ENCODE measurements at places on chromosomes 11 and 22.
A peak's percentile ranks its signal among the peaks of the same experiment; 100 is the strongest.

GRCh38 chr11:47236482-47236881, 12.1 kb downstream of the ACP2 start:
- no peak for DNase-seq

- peak; percentile 16 for DNase-seq
Observed at GRCh38 chr11:112718483-112718882, 242.7 kb upstream of the NCAM1 start.

DNA sequence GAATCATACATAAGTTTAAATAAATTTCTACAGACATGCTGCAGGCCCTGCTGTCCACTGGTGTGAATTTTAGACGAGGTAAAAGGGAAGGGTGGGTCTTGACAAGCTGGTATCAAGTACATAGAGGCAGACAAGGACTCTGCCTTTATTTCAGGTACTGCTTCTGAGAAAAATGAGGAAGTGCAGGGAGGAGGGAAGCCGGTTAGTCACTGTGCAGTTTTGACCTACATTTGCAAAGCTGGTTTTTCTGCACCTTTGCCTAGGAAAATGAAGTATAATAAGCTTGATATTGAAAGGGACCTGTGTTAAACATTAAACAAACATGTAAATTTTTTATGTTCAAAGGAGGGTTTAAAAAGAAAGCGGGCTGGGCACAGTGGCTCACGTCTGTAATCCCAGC, 24.6 kb downstream of the TMEM45B start:
- no peak for DNase-seq

DNA sequence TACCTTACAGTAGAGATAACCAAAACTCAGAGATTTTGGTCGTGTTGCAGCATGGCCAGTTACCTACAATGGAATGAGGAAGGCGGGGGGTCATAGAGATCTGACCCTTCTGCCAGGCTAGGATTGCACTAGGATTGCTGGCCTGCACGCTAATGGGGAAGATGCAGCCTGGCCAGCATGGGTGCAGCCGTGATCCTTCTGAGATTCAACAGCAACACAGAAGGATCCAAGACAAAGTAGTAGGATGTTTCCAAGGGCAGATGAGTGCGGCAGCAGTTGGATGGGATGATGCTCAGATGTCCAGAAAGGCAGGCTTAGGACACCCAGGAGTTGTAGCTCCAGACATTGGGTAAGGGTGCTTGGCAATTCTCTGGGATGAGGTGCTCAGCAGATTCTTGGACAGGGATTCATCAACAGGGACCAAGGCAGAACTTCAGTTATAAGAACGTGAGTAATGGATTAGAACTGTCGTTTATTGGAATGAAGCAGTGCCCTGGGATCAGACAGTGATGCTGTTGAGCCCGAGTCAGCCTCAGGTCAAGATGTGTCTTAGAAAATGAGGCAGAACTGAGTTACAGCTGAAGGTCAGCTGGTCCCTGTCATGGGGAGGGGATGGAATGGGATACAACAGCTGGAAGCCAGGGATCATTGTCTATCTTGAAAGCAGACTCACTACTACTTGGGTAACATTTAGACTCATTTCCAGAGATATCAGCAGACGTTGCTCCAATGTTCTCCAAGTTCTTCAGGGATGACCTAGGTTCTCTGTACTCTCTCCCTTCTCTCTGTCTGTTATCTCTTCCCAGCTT, 71.0 kb downstream of the PARVA start:
- DNase-seq: peak; percentile 12

DNA sequence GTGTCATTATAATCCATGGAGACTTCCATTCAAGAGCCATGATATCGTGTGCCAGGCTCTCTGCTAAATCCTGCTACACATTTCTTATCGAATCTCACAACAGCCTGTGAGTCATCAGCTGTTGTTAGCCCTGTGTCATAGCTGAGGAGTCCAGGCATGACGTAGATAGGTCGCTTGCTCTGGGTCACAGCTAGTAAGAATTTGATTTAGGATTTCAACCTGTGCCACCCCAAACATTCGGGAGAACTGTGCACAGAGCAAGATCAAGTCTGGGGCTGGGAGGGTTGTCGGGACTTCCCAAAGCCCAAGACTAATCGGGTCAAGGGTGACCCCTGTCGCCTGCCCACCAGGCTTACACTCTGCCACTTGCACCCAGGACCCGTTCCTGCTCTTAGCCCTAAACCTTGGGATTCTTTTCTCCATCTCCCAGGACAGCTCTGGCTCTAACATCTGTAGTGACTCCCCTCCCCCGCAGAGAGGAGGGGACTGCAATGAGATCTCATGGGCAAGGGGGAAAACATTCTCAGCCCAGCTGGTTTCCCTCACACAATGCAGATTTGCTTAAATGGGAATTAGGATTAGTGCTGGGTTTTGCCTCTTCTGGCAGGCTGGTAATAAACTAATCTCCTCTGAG, 34.3 kb downstream of the TSPAN18 start:
- DNase-seq: peak; percentile 85

- DNase-seq: no peak
Observed at GRCh38 chr22:30252411-30253204, 6.0 kb upstream of the LIF start.

DNA sequence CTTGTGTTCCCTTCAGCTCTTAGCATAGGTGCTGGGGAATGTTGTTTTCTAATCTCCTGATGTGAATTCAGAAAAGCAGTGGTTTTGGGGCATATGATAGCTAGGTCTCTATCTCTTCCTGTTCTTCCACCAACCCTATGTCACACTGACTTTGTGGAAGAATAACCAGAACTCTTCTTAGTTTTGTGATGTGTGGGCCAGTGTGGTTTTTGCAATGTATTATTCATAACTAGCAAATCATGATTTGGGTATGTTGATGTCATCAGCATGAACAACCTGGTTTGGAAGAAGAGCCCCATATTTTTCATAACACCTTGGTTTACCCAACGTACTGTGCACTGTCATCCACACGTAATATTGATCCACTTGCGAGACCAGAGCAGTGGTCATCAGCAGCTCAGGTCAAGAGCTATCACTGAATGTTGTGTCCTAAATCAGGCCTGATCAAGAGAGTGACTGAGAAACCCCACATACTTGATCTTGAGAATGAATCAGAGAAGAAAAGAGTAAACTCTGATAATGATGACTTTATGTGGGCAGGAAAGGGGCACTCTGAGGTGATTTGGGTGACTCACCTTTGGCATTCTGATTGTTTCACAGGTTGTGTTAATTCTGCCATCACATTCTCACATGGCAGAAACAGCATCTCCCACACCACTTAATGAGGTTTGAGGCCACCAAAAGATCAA, 19.4 kb upstream of the MS4A6E start:
- no peak for DNase-seq

DNA sequence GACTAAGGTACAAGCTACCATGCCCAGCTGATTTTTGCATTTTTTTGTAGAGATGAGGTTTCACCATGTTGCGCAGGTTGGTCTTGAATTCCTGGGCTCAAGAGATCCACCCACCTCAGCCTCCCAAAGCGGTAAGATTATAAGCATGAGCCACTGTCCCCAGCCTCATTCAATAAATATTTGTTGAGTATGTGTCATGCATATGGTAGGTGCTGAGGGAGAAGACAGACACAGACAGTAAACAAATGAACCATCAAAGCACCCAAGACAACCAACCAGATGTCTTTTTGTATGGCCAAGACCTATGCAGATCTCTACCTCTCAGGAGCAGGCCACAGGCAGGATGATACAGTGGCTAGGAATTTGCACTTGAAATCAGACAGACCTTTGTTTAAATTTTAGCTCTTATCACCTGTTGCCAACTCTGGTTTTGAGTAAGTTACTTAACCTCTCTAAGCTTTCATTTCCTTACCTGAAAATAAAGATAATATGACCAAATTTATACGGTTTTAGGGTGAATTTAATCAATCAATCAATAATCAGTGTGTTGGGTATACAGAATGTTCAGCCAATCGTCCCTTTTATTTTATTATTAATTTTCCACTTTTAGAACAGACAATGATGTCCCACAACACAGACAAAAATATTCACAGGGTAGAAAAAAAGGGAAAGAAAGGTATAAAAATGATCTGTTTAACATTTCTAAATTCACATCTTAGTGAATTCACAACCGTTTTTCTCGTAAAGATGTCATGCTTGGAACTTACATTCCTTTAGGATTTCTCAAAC, 128.2 kb downstream of the SGSM3 start:
- DNase-seq: peak; percentile 90

Data from fibroblast of skin of scalp (primary cell).